Right renal cortex interstitium (tissue), 3 donors: ENCODE measurements at places on chromosomes 16 and 17. TPM values are rescaled to one million over a fixed set of nuclear protein-coding genes. Genes with fewer than 3 reads are reported as not detected.

- DNase-seq = no peak
These were observed 8.3 kb downstream of the WFDC1 start for GRCh38 chr16:84303023-84303422.

DNA sequence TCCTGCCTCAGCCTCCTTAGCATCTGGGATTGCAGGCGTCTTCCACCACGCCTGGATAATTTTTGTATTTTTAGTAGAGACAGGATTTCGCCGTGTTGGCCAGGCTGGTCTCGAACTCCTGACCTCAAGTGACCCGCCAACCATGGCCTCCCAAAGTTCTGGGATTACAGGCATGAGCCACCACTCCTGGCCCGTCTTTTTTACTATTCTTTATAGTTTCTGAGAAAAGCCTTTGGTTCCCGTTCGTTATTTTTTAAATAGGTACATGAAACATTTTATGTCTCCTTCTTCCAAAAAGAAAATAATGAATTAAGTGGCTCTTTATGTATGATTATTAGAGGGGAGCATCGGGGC lies 570 bp upstream of the BCO1 start:
- no peak for DNase-seq

DNA sequence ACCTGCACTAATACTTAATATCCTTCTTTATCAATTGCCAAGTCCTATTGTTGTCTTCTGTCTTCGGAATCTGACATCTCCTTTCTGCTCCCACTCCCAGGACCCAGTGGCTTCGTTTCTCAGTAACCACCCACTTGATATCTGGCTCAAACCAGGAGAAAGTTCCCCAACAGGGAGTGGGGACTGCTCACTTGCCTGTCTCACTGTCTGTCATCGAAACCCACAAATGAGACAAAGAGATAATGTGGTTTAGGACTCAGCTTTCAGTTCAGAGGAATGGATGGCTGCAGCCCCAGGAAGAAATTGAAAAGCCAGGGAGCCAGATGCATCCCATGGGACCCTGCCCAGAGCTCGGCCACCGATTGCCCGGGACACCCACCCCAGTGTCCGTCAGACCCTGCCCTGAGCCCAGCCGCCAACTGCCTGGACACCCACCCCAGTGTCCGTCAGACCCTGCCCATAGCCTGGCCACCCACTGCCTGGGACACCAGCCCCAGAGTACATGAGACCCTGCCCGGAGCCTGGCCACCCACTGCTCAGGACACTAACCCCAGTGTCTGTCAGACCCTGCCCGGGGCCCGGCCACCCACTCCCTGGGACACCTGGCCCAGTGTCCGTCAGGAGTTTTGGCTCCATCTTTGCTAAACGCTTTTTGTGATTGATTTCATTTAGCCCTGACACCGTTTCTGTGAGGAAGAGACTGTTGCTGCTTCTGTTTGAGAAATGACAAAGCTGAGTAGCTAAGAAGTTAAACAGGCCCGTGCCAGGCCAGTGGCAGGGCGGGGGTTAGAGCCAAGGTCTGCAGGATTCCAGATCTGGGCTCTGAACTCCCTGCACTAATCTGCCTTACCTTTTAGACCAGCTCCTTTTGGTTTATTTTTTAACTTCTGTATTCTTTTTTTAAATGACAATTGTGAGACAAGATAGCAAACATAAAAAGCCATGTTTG lies 251.4 kb downstream of the PHKB start:
- DNase-seq = no peak

DNA sequence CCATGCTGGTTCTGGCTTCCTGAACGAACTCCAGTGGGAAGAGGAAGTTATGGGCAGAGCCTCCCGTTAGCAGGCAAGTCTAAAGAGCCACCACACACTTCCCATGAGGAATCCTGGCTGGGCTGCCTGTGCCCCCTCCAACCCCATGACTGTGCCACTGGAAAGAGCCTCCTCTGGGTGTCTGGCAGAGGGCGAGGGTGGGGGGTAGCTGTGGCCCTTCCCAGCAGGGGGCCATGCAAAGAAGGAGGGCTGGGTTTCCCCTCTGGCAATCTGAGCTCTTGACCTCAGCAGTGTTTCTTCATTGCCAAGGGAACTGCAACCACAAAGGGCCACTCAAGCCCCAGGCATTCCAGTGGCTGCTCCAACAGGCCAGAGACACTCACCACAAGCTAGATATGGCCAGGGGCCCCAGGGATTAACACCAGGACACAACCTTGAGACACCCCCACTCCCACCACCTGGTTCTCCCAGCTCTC lies 1.7 kb upstream of the RRAD start:
- DNase-seq = no peak

DNA sequence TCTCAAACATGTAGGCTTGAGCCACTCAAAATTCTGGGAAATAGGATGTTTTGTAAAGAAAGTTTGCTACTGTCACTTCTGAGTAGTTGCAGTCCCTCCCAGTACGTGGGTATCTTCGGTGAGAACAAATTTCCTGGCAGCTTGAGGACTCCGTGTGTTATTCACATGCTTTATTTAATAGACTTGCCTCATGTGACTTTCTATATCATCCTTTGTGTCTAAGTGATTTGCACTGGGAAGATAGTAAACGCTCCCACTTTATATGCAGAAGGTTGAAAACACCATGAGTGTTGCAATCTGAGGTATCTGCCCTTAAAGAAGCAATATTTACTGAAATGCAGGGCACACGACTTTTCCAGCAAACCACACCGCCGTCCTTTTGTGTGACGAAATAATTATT lies 643.7 kb downstream of the MAF start:
- DNase-seq = no peak

DNA sequence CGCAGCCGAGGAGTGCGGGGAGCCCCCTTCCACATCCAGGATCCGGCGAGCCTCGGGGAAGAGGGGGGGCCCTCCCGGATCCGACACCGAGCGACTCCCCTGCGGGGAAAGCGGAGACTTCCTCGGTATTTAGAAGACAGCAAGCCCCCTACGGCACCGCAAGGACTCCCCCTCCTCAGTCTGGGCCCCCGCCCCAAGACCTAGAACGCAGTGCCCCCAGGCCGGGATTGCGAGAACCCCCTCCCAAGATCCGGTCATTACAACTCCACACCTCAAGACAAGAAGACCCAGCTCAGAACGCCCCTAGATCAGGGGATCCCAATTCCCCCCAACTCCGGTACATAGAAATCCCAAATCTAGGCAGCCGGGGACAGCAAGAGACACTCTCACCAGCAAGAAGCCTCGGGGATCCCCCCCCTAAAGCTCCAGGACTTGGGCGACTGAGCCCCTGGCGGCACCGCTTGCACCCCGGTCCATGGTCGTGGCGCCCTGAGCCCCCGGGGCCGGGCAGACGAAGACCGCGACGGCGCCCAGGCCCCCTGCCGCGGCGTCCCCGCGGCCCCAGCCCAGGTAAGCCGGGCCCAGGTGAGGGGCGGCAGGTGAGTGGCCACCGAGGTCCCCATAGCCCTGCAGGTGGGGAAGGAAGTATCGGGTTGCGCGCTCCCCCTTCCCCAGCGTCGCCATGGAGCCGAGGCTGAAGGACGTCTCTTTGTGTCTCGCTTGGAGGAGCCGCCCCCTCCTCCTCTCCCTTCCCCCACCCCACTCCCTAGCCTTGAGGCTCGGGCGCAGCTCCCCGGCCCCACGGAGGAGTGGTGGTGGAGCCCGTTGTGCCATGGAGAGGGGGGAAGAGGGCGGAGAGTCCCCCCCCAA lies 641 bp downstream of the SBK1 start:
- DNase-seq = peak; percentile 56

GRCh38 chr17:2222901-2223616 lies 80.5 kb downstream of the SMG6 start:
- no peak for DNase-seq

DNA sequence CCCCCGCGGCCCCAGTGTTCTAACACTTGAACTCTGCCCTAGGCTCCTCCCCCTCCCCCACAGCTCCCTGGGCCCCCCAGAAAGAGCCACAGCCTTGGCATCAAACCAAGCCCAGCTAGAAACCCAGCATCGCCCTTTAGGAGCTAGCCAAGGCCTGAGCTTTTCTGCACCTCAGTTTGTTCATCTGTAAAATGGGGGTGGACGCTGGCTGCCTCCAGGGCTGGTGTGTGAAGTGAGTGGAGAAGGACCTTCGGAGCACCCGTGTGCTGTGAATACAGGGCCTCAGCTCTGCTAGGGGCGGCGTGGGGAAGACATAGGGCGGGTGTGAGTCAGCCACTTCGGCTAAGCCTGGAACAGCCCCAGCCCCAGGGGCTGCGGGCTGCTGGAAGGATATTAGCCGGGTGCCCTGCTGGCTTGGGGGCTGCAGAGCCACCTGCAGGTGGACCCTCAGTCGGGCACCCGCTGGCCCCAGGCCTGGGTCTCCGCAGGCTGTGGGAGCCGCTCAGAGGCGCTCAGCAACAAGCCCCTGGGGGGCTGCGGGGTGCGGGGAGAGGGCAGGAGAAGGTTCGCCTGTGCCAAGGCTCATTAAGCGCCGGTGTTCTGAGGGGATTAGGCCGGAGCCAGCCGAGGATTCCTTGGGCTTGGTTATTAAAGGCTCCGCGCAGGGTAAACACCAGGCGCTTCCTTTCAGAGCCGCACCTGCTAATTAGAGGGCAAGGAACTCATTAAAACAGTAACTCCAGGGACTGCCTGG lies 217.0 kb upstream of the CIBAR2 start:
- DNase-seq = no peak

DNA sequence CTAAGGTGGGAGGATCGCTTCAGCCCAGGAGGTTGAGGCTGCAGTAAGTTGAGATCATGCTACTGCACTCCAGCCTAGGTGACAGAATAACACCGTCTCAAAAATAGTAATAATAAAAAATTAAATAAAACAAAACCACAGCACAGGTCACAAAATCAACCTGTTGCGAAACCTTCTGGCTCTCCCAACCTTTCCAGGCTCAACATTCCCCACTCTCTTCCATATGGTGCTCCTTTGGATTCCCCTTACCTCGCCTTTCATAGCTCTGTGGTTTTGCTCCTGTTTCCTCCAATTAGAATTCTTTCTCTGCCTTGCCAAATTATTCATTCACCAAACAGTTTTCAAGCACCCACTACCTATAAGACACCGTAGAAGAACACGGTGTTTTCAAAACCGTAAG lies 4.7 kb downstream of the ZDHHC7 start:
- DNase-seq = no peak

GRCh38 chr16:67278773-67279295 lies 498 bp upstream of the PLEKHG4 start:
- DNase-seq = no peak

DNA sequence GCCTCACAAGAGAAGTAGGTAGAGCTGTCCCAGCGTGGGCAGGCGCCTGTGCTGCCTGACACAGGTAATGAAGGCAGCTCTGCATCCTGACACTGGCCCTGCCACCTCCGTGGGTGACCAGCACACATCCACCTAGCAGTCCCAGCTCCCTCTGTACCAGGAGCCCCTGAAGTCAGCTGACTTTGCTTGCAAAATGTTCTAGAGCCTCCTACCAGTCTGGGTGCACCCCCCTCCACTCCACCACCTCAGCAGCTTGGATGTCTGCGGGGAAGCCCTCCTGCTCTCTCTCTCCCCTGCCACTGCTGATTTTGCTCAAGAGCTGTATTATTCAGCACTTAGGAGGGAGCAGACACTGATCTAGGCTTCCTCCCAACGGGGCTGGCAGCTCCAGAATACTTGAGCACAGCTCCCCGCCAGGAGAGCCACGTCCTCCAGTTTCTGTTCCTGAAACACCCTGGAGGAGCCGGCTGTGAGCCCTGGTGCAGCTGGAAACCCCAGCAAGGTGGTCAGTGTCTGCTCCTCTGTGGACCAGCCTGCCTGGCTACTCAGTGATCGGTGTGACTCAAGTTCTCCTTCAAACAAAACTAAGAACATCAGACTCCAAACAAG lies 1.0 kb downstream of the RNF166 start:
- no peak for DNase-seq

DNA sequence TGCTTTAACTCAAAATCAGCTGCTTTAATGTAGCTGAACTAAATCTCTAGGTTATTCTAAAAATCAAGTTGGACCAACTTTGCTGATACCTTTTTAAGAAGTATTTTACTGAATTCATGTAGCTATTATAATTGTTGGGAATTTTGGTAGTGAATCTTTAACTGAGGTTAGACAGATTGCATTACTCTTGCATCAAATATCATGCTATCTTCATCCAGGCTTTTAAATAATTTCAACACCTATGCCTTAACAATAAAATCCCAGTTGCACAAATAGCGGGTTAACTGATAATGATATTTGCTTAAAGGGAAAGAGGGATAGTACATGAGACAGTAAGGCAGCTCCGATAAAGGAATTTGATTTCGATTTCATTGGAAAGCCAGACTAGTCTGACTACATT lies 241.3 kb upstream of the TBX2 start:
- DNase-seq = no peak

The STX8 gene
- polyA plus RNA-seq = 77.0 TPM

The C16orf92 gene
- polyA plus RNA-seq = not detected

The GALR2 gene
- polyA plus RNA-seq = 0.26 TPM

The WFDC1 gene
- 3.5 TPM for polyA plus RNA-seq

The SLC16A11 gene
- polyA plus RNA-seq = 0.55 TPM

The CSH1 gene
- polyA plus RNA-seq = 7.5 TPM

The AATF gene
- 57.3 TPM for polyA plus RNA-seq

The FA2H gene
- polyA plus RNA-seq = 3.1 TPM
